OCI-M1 (cell line): ENCODE measurements at places on chromosomes 3 and 15.
A peak's percentile ranks its signal among the peaks of the same experiment; 100 is the strongest.

GRCh38 chr3:170614214-170614966 lies 28.5 kb upstream of the SLC7A14 start:
- DNase-seq = peak; percentile 6

DNA sequence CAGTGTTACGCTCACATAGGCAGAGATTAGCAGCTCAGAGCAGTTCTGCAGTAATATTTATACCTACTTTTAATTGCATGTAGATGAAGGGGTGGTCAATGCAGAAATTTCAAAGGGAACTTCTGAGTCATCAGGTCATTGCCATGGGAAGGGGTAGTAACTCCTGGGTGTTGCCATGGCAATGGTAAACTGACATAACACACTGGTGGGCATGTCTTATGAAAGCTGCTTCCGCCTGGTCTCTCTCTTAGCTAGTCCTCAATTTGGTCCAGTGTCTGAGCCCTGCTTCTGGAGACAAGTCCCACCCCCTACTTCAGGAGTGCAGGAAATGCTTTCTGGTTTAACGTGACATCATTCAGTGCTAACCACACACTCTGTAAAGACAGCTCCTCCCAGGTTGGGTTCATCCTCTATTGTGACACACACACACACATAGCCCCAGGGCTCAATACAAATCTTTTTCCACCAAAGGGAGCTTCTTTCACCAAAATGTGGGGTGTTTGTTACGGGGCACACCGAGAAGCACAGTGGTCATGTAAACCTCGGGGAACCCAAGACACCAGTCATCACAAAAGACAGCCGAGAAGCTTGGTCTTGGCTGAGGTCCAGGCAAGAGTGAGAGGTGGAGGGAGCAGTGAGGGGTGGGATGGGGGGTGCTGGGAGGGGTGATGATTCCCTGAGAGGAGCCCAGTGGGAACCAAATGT lies 74.5 kb downstream of the TLE3 start:
- DNase-seq = peak; percentile 59

GRCh38 chr15:45572617-45573016 lies 14.6 kb upstream of the BLOC1S6 start:
- peak; percentile 34 for DNase-seq

- DNase-seq = no peak
These were observed 364.7 kb downstream of the EPHB1 start for GRCh38 chr3:135159681-135160247.

DNA sequence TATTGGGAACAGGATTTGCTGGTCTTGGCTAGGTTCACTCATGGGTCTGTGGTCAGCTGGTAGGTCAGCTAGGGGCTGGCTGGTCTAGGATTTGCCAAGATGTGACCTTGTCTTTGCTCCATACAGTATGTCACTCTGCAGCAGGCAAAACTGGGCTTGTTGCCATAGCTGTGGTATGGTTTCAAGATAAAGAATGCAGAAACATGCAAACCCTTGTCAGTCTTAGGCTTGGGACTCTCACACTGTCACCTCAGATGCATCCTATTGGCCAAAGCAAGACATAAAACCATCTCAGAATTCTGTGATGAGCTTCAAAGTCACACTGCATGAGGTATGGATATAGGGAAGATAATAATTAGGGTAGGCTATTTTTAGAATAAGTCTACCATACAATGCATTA lies 66.6 kb upstream of the TBC1D5 start:
- DNase-seq = peak; percentile 87

DNA sequence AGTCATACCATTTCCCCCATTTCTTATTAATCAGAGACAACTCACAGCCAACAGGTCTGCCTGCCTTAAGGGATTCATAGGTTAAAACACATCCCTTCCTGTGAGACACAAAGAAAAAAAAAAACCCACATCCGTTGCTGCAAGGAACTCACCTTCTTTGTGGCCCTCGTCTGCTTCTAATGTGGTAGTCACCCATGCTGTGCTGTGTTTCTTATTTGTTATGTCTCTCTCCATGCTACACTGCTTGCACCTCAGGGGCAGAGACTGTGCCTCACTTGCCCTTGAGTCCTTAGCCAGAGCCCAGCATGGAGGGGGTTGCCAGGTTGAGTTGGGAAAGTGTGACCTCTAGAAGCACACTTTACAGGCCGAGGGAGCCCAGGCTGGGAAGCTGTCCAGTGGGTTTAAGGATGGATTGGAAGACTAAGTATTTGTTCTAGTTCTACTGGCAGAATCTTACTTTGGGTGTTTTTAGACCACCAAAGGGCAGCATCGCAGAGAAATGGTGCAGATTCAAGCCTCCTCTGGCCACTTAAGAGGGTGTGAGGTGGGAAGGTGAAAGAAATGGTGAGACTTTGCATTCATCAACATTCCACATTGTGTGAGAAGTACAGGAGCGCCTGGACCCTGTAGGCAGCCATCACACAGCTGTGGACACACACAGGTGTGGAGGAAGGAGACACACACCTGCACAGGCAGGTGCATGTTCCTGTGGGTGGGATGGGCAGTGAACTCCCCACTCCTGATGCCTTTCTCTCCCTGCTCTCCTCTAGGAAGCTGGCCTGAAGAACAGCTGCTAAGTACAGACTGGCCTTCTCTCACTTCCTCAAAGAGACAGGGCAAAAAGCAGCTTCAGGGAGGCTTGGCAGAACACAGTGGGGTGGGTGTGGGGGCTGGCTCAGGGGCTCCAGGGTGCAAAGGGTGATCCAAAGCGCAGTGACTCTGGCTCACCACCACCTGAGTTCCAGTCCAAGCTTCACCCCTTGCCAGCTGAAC lies 48.8 kb downstream of the GLB1 start:
- no peak for DNase-seq

DNA sequence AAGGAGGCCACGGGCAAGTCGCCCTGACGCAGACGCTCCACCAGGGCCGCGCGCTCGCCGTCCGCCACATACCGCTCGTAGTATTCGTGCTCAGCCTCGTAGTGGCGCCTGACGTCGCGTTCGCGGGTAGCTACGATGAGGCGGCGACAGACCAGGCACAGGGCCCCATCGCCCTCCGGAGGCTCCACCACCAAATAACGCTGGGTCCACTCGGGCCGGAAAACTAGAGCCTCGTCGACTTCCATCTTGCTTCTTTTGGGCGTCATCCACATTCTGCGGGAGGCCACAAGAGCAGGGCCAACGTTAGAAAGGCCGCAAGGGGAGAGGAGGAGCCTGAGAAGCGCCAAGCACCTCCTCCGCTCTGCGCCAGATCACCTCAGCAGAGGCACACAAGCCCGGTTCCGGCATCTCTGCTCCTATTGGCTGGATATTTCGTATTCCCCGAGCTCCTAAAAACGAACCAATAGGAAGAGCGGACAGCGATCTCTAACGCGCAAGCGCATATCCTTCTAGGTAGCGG lies at the start of gene EPM2AIP1:
EPM2AIP1 (minus strand) TSS at position 326 of the 520 bp plus-strand sequence; CDS start at position 272, 54 bp downstream.
- no peak for DNase-seq

GRCh38 chr3:172586436-172586835 lies 63.2 kb upstream of the TNFSF10 start:
- DNase-seq = peak; percentile 81

GRCh38 chr15:67150023-67150860 lies 84.8 kb downstream of the SMAD3 start:
- peak; percentile 79 for DNase-seq

DNA sequence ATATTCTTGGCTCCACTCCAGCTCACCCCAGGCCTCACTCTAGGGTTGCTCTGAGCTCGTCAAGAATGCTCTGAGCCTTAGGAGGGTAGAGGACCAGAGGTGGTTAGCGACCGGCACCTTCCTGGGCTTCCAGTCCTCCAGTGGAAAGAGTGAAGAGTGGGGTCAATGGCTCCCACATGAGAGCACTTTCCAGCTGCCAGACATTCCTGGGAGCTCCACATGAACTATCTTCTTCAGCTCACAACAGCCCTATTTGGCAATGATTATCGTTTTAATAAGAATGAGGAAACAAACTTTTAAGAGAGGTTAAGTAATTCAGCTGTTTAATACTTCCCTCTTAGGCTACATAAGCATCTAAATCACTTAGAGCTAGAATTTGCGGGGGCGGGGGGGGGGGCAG lies 139.3 kb downstream of the STT3B start:
- DNase-seq = no peak

GRCh38 chr15:45776772-45777171 lies 141.9 kb downstream of the SQOR start:
- DNase-seq = no peak

GRCh38 chr3:5731100-5731499 lies 543.6 kb downstream of the EDEM1 start:
- DNase-seq = peak; percentile 59

DNA sequence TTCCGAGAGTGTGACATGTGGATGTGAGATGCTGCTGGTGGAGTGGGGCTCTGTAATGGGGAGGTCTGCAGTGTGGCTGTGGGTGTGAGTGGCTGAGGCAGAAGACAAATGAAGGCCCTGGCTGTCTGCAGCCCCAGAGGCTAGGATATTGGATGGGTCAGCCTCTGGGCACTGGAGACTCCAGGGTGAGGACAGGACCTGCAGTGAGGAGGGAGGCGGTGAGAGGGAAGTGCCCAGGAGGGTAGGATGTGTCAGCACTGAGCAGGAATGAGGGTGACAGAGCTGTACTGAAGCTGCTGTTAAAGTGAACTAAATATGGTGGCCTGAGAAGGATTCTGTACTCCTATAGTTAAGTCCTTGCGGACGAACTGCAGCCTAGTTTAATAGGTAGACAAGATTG lies 27.3 kb upstream of the PXYLP1 start:
- no peak for DNase-seq

DNA sequence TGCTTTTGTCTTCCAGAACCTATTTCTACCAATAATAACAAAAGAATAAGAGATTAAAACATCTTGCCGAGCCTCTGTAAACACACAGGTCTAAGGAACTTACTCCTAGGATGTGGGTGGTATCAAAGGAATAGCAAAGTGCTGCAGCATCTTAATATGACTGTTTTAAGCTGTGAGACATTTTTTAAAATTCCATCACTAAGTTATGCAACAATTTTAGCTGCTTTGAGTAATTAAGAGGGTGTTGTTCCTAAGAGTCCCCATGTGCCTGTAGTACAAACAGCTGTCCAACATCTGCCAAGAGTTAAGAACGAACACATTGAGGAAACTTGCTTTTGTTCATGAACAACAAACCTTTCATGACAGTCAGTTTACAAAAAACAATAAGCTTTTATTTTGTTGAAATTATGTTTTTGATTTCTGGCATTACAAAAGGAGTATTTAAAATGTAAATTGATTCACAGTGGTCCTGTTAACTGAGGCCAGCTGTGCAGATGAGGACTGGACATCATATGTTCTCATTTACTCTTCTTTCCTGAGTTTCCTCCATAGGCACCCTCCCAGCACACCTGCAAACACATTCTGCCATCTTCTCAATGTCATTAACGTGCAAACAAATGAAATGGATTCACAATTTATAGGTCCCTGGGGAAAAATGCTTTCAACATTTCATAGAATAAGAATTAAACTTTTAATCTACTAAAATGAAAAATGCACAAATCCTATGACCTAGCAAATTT lies 337.3 kb upstream of the ARHGEF26 start:
- no peak for DNase-seq

DNA sequence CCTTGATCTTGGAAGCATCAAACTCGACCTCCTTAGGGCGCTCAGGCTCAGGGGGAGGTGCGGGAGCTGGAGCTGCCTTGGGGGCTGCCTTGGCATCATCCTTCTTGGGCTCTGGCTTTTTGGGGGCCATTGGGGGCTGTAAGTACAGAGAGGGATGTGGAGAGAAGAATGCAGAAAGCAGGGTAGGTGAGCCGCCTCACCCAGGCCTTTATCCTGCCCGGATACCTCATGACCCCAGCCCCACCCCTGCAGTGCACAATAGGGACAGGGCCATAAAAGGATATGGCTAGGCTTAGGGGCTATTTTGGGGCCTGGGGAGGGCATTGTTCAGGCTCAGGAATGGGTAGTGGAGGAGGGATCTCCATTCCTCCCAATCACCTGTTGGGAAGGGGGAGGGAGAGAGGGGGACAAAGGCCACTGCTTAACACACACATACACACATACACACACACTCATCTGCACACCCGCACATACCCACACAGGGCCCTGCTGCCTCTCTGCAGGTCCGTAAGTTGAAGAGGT lies at the start of gene MYL3:
MYL3 (minus strand) TSS at position 184 of the 522 bp plus-strand sequence; CDS start at position 130, 54 bp downstream.
- no peak for DNase-seq

- no peak for DNase-seq
These were observed 66.9 kb downstream of the SEMA5B start for GRCh38 chr3:122960652-122961051.

DNA sequence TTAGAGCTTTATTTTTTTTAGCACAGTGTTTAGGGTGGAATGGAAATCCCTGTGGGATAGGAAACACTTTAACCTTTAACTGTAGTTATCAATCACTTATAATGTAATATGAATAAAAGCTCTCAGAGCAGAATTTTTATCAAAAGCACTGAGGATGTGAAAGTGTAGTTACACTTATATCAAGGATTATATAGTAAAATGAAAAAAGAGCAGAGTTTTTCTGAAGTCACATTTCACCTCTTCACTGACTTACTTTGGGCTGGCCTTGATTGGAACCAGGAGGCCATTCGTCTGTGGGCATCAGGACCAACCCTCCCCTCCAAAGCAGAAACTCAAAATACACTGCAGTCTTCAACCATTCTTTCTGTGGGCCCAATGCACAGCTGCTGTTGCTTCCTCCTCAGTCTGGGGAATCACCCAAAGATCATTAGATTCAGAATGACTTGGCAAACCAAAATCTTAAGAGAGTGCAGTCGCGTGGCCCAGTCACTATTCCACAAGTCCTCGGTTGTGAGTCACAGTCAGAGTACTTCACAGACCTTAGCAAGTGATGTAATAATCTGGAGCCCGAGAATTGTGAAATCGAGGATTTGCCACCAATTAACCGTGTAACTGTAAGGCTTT lies 132.6 kb upstream of the COL8A1 start:
- peak; percentile 89 for DNase-seq

DNA sequence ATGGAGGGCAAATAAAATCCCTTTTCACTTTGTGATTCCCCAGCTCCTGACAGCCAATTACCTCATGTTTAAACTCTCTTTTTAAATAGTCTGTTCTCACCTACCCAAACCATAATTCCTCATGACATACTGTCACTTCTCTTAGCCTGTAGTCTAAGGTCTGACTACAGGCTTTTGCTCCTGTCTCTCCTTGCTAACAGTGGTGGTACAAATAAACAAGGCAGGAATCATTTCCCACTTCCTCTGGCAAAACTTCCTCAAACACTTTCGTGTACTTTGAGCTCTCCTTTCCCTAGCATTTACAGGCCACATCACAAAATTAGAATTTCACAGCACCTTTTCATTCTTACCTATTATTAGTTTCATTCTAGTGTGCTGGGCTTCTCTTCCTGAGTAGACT lies 51.8 kb downstream of the ATP8B4 start:
- DNase-seq = peak; percentile 7

GRCh38 chr3:136708333-136708985 lies 43.7 kb downstream of the STAG1 start:
- no peak for DNase-seq
